ENCODE measurements at places on chromosomes 13 and 19.

- DNase-seq, result no peak
Measured at GRCh38 chr13:107339209-107339608, 771.3 kb upstream of the ARGLU1 start.

GRCh38 chr13:29465741-29466293 lies 129.7 kb downstream of the SLC7A1 start:
- no peak for DNase-seq

GRCh38 chr19:7252364-7252763 lies 41.9 kb downstream of the INSR start:
- no peak for DNase-seq

GRCh38 chr19:46998445-46999125 lies 21.1 kb upstream of the NPAS1 start:
- DNase-seq, result no peak

GRCh38 chr13:38255600-38255999 lies 94.1 kb upstream of the UFM1 start:
- no peak for DNase-seq

DNA sequence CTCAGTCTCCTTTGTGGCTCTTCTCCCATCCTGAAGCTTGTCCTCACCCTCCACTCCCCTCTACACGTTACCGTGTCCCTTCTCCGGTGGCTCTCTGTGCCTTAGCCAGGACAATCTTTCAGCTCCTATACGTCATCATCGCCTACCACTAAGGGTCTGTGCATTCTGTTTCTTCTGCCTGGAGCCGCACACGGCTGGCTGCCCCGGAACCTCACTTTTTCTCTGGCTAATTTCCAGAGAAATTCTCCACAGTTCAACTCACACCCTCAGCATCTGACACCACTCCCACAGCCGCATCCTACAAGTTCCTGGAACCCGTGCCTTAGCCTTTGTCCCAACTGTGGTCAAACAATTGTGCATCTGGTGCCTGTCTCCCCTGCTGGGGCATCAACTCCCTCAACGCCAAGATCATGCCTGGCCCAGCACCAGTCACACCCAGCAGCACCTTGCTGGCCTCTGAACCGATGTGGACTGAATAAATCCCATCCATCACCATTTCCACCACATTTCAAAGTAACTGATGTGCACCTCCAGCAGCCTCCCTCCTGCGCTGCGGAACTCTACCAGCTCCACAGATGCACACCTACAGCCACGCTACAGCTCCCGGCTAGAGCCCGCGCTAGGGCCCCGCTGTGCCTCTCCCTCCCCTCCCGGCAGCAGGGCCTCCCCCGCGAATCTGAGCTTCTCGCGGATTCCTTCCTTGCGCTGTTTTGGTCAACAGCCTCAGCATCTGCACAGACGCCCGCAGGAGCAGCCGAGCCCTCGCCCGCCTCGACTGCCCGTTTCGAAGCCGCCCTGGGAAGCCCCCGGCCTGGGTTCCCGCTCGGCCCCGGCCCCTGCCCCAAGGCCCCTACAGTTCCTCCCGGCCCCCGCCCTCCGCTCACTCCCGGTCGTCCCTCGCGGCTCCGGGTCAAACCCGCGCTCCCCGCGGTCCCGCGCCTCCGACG lies 689 bp downstream of the DCUN1D2 start:
- DNase-seq, result peak; percentile 47

DNA sequence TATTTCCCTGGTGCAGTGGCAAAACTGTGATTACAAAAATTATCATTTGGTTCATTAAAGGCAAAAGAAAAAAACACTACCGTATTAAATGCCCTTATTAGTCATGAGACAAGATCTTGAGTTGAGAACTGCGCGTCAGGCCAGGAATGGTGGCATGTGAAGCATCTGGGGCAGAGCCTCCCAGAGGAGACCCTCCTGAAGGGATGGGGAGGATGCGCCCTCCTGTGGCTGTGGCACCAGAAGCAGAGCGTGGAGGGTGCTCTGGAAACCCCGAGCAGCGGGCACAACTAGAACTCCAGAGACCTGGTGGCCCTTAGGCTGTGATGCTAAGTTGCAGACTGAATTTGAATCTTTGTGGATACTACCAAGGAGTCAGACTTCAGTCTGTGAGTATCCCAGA lies 11.5 kb downstream of the CUL4A start:
- DNase-seq, result no peak

DNA sequence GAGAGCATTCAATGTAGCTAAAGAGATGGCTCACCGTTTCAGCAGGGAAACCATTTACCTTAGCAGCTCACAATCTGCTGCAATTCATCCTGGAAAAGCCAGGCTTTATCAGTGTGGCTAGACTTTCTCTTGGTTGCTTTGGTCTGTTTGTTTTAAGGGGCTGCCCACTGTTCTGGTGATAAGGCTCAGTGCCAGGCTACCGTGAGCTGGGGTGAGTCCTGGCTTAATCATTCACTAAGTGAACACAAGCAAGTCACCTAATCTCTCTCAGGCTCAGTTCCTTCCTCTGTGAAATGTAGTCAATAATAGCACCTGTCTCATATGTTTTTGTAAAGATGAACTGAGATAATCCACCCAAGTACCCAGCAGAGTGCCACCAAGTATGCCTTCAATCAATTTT lies 229.0 kb downstream of the TEX29 start:
- DNase-seq, result no peak

- no peak for DNase-seq
Measured at GRCh38 chr13:76622315-76623040, 263.7 kb downstream of the KCTD12 start.

DNA sequence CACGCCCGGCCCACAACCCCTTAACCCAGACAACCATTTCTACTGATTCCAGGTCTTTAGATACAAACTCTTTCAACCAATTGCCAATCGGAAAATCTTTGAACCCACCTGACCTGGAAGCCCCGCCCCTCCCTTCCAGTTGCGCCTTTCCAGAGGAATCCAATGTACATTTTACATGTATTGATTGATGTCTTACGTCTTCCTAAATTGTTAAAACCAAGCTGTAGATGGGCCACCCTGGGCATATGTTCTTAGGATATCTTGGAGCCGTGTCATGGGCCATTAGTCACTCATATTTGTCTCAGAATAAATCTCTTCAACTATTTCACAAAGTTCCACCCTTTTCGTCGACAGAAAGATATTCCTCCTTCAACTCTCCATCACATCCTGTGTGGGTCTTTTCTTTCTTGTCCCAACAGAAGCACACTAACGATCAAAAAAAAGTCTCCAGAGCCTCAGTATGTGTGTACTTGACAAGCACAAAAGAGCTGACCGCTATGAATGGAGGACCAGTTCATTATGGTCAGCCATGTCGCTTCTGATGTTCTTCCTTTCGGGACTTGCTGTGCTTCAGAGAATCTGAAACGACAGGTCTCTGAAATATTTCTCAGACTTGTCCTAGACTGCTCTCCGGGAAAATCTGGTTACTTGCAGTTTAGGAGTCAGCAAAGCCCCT lies 601 bp upstream of the ZNF749 start:
- DNase-seq, result no peak

DNA sequence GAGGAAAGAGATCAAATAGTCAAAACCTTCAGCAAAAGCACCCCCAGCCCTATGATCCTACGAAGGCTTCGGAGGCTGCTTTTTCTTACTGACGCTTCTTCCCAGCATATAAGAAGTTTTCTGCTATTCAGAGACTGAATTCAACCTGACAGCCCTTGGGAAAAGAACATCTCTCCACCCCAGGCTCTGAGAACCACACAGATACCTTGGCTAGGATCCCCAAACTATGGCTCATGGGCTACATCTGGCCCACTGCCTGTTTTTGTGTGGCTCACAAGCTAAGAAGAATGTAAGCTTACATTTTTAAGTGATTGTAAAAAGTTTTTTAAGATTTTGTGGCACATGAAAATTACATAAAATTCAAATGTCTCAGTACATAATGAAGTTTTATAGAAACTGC lies 3.0 kb downstream of the SLC15A1 start:
- DNase-seq, result no peak

DNA sequence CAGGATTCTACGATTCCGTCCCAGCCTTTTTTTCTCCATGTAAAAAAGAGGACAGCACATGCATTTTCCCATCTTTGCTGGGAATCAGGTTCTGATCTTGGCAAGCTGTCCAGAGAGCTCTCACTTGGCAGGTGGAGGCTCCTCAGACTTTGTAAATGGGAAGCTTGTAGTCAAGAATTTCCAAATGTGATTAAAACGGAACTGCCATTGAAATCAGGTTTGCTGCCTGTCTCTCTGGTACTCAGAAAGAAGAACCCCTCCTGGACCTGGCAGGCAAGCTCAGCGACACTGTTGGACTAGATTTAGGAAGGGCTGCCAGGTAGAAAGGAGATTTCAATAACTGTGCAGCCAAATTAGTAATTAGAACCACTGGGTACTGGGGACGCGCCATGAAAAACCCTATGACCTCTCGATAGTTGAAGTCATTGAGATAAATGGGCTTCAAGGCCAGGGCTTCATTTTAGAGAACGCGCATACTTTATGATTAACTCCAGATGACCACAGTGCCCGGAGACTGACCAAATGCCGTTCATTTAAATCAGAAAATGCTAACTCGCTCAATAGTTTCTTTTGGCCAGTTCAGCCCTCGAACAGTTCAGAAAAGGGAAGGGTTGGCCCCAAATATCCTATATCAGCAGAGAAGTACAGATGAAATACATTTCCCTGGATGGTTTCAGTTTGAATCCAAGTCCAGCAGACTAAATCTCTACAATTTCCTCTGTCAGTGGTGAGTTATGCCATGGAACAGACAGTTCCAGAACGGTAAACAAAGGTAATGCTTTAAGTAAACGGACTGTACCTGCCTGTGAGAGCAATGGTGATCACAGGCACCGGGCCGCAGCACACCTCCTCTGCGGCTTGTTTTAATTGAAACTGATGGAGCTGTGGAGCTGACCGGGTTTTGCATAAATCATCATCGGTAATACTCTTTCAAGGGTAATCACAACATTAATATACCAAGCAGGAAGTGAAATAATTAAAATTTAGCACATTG lies 517.4 kb downstream of the RFC3 start:
- no peak for DNase-seq

GRCh38 chr19:3269916-3270671 lies 45.6 kb downstream of the CELF5 start:
- DNase-seq, result no peak

DNA sequence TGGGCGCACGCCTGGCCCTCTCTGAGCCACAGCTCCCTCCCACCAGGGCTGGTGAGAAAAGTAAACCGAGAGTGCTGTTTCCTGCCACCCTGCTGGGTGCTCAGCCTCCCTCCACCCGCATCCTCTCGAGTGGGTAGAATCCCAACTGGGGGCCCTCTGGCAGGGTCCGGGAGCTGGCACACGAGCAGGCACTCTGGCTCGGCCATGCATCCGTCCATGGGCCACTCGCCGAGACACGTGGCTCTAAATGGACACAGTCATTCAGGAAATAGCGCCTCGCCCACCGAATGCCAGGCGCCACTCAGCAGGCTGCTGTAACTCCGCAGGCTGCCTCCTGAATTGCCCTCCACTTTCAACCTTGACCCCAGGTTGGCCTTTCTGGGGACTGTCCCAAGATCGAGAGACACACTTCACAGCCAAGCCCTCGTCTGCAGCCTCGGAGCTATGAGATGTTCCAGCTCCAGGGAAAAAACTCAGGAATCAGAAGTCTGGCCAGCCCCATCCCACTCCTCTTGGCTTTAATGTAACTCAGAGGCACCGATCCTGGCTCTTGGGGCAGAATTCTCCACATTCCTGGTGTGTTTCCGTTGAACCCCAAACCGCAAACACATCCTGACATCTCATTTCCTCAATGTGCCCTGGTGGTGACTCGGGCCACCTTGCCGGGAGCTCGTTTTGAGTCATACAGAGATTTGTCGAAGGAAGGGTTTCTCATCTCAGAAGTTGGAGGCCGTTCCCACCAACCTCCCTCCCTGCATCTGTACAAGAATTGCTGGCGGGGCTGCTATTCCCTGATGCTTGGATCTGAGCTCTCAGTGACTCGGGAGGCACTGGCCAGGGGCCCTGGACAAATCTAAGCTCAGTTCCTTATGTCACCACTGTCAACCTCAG lies 14.1 kb downstream of the KLF2 start:
- no peak for DNase-seq

GRCh38 chr13:36131931-36132297 lies 732 bp upstream of the DCLK1 start:
- DNase-seq, result no peak

- no peak for DNase-seq
Measured at GRCh38 chr19:34502582-34503411, 21.2 kb downstream of the WTIP start.

- DNase-seq, result peak; percentile 77
Measured at GRCh38 chr19:47765523-47766358, 12.8 kb upstream of the SELENOW start.

DNA sequence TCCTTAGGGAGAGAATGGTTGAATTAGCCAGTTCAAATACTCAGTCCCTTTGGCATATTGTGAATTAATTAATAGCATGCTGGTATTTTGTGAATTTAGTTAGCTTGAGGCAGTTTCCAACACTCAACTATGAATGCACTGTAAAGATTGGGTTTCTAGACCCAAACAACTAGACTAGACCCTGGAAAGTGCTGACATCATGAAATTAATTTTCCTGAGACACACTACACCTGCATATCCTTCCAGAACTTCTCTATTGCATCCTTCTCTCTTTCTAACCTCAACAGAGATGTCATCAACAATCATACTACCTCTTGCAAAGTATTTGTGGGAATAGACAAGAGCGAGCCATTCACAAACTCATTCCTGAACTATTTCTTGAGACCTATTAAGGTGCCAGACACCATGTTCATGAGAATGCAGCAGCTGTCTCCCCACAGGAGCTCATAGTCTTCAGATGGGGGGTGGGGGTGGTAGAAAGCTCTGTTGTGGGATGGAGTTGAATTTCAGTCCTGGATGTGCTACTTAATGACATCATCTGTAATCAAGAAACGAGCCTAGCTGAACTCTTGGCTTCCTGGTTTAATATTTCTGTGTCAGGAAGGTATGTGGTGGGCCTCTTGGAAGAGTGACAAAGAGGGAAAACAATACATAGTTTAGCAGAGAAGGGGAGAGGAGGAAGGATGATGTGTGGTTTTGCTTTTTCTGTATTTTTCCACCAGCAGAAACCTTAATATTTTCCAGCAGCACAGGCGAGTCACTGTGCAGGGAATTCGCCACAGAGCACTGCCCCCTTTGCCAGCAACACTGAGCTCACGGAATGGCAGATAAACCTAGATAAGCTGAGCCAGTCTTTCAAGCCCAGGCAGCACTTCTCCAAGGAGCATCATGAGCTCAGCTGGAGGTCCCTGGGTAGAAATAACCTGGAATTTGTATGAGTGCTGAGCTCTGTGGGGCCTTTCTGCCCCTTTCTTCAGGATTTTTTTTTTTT lies 53.1 kb upstream of the CYSLTR2 start:
- DNase-seq, result no peak

- peak; percentile 64 for DNase-seq
Measured at GRCh38 chr19:850221-850978, 1.7 kb upstream of the ELANE start.

GRCh38 chr19:55231391-55232285 lies 3.1 kb upstream of the TMEM86B start:
- no peak for DNase-seq
